AG10803 (cell line): ENCODE measurements at places on chromosomes 5 and 9.

DNA sequence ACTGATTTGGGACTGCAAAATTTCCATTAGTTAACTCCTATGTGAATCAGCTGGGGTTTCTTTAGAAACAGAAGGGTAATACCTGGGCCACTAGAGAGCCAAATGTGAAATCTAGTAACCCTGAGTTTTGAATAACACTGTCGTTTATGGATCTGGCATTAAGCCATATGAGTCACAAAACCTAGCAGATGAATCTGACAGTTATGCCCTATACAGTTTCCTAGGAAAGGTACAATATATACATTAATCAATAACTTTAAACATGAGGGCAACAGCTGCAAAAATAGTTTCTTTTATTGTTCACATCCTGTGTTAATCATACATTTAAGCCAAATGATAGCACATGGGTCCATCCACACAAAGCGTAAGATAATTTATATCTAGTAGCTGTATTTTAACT lies 56.9 kb downstream of the PAM start:
- peak; percentile 34 for DNase-seq

DNA sequence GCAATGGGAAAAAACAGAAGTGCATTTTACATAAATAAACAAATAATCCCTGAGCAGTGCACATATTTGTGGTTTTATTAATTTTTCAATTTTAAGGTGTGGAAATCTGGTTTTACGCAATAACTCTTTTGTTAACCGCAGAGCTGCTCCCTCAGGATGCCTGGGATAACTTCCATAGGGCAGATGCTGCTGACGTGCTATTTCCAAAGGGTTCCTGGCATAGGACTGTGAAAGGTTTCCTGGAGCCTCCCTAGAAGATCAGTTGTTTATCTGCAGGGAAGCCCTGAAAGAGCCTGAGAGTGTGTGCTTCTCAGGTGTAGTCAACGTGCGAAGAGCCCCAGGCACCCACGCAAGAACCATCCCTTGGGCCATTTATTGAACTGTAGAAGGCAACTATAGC lies 443.5 kb downstream of the PLK2 start:
- DNase-seq, result peak; percentile 84

DNA sequence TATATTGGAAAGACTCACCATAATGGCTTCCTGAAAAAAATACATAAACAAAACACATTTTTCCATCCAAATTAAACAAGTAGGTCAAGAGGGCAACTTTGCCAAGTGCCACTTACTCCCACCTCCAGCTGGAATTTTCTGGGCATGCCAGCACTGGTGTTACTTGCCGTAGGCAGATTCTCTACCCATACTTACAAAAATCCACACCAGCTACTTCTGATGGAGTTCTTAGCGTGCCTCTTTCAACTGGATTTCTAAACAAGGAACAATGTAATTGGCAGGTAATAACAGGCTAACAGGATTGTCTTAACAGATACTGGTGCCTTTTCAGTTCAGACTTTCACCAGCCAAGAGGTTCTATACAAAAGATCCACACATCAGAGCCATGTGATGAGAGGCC lies 301.4 kb downstream of the MLLT3 start:
- no peak for DNase-seq

GRCh38 chr5:170611449-170612090 lies 107.8 kb downstream of the KCNIP1 start:
- DNase-seq, result no peak

GRCh38 chr9:79806086-79806485 lies 234.3 kb downstream of the TLE4 start:
- DNase-seq, result no peak

DNA sequence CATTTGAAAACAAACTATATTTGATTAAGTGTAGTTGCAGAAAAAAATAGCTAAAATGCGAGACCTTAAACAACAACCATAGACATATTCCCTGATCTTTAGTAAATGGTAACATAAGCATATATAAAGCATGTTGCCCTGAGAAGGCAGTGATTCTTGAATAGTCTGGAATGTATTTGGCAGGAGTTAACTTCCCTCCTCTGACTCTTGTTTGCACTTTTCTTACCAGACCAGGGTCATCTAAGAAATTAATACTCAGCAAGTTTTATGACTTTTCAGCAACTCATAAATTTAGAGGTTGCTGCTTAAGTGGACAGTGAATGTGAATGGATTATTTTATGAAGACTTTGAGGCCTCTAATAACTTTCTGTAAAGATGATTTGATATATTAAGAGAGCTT lies 55.3 kb upstream of the NUDT12 start:
- no peak for DNase-seq

- DNase-seq, result no peak
Measured at GRCh38 chr9:37339923-37340322, 82.6 kb upstream of the GRHPR start.

DNA sequence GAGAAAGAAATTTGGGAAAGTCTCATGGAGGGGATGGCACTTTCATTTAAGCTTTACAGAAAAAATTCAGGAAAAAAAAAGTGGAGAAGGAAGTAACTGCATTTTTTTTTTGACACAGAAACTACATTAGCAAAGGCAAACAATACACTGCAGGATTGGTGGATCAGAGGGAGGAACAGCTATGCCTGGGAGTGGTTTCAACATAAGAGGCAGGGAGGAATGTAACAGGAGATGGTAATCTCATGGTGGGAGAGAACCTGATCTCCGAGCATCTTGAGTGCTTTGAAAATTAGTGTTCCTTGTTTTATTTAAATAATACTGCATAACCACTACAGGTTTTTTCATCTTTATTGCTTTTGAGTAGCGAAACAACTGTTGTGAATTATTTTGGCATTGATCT lies 249.4 kb downstream of the FAM170A start:
- DNase-seq, result no peak

- DNase-seq, result peak; percentile 41
Measured at GRCh38 chr5:172454358-172455086, at the start of gene SH3PXD2B. Gene SH3PXD2B (minus strand): TSS chr5:172454525. CDS start chr5:172454352, 173 bp downstream.

GRCh38 chr5:180860273-180860886 lies 696 bp downstream of the ZFP62 start:
- peak; percentile 38 for DNase-seq

- no peak for DNase-seq
Measured at GRCh38 chr5:179773686-179774040, 20.1 kb upstream of the LTC4S start.

DNA sequence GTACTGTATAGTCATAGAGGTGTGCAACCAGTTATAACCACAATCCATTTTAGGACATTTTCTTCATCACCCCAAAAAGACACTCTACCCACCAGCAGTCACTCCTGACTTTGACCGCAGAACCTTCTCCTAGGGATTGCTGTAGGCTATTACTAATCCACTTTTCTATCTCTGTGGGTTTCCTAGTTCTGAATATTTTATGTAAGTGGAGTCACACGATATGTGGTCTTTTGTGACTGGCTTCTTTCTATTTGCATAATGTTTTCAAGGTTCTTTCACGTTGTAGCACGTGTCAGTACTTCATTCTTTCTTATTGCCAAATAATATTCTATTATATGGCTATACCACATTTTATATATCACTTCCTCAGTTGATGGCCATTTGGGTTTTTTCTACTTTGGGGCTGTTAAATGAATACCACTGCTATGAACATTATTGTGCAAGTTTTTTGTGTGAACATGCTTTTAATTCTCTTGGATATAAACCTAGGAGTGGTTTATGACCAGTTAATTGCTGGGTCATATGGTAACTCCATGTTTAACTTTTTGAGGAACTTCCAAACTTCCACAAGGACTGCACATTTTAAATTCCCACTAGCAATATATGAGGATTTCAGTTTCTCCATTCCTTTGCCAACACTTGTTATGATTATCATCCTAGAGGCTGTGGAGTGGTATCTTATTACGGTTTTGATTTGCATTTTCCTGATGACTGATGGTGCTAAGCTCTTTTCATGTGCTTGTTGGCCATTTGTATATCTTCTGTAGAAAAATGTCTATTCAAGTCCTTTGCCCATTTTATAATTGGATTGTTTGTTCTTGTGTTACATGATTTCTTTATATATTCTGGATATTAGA lies 37.8 kb downstream of the MRRF start:
- no peak for DNase-seq

DNA sequence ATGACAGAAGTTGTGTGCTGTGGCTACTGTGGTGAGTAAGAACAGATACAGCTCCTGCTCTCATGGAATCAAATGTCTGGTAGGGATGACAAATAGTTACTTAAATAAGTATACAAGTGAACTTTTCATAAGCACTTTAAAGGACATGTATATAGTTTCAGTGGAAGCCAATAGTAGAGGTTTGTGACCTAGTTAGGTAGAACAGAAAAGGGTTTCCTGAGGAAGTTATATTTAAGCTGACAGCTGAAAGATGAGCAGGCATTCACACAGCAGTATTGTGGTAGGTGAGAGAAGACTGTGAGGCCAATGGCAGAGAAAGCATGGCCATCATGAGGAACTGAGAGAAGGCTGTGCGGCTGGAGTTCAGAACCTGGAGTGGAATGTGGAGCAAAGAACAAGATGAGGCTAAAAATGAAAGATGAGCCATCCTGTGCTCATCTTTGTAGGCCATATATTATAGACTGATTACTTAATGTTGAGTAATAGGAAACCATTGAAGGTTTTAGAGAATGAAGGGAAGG lies 15.4 kb downstream of the FAM174A start:
- peak; percentile 7 for DNase-seq

GRCh38 chr5:124732428-124733328 lies 13.8 kb downstream of the ZNF608 start:
- no peak for DNase-seq

GRCh38 chr9:114098936-114099668 lies at the start of gene KIF12:
Gene KIF12 (minus strand): TSS chr9:114099292. CDS start chr9:114099276, 16 bp downstream.
- no peak for DNase-seq

DNA sequence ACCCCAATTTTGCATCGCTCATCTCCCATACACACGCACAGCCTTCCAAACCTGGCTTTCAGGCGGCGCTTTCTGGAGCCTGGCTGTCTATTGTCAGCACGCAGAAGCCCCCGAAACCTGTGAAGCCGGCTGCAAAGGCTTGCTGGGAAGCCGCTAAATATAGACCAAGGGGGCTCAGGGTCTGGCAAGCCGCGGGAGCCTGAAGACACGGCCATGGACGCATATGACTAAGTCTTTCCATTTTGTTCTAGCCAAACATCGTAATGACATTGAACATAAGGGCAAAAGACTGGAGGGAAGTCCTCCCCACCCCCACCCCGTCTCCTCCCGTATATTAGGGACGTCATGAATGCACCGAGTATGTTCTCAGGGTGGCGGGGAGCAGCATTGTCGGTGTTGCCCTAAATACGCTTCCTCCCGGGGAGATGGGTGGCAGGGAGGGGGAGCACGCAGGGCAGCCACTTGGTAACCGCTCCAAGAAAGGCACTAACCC lies 1.1 kb downstream of the CTNND2 start:
- no peak for DNase-seq

DNA sequence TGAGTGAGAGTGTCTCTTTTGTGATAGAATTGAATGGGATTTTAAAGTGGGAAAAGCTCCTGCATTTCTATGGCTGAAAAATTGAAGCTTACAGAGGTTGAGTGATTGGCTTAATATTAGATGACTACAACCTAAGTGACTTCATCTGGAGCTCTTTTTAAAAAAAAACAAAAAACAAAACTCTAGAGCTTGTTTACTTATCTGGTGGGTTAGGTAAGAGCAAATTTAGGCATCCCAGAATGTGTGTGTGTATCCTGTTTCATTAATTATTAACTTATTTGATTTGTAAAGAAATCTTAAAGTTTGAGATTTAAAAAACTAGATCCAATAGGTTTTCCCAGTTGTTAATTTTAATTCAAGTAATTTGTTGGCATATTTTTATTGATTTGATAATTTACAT lies 60.1 kb downstream of the SCAMP1 start:
- no peak for DNase-seq

DNA sequence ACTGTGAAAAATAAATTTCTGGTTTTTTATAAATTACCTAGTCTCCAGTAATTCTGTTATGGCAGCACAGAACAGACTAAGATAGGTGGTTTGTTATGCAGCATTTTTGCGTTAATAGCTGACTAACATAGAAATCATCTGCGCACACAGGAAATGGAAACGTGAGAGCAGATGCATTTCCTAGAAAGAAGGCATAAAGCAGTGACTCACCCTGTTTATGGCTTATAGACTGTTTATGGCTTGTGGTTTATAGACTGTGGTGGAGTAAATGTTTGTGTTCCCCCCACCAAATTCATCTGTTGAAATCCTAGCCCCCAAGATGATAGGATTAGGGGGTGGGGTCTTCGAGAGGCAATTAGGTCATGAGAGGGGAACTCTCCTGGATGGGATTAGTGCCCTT lies 18.3 kb upstream of the OSMR start:
- DNase-seq, result peak; percentile 42

GRCh38 chr5:54764102-54765090 lies 221.0 kb downstream of the ESM1 start:
- DNase-seq, result peak; percentile 92

DNA sequence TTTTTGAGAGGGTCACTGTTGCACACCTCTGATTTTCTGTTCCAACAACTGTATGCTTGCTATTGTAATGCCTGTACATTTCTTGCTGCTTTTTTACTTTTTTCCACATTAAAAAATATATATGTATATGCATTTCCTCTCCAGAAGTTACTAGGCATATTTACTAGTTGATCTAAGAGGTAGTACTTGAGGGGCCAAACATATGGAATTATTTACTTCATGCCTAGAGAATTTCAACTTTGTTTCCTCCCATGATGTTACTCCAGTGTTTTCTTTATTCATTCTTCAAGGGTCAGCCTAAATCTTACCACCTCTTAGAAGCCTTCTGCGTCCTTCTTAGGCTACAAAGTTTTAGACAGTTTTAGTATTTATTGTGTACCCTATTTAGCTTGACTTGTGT lies 122.7 kb downstream of the NMUR2 start:
- no peak for DNase-seq

- DNase-seq, result no peak
Measured at GRCh38 chr5:125477586-125477975, 731.1 kb upstream of the ZNF608 start.

GRCh38 chr5:170028124-170028523 lies 47.8 kb upstream of the INSYN2B start:
- DNase-seq, result peak; percentile 45

- no peak for DNase-seq
Measured at GRCh38 chr5:73170522-73170921, 2.5 kb upstream of the TMEM174 start.

DNA sequence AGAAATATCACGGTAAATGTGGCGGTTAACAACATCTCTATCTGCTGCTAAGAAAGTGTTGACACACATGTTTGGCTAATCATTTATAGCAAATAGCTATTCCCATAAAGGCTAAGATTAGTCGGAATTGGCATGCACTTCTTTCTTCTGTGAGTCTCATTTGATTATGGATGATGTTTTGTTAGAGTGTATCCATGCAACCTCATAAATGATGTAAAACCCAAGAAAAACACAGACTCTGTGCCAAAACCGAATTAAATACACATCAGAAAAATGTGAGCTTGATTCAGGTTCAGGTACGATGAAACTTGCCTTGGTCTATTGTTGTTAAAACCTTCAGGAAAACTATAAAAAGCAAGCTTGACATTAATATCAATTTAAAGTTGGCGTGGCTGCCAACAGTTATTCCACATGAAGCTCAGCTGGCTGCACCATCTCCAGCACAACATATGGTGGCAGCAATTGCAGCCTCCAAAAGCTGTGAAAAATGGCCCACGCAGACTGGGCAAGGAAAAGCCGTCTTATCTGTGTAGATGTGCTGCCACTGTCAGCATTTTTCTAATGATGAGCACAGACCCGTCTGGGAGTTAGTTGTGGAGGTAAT lies 41.1 kb upstream of the ICE1 start:
- peak; percentile 6 for DNase-seq
